Choroid plexus epithelial cell (primary cell): ENCODE measurements at places on chromosomes 4 and X.

DNA sequence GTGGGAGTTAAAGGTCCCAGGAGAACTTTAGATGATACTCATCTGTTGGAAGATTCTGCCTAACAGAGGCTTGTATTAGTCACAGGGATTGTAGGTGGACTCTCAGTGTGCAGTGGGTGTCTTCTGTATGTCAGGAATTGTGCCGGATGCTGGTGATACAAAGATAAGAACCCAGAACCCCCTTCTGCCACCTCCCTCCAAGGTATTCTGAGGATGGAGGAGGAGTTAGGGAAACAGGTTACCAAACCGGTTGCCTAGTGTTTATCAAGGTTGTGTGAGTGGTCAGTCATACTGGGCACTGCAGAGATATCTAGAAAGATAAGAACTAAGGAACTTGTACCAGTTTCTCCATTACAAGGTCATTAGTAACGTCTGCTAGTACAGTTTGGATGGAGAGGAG is 61.6 kb downstream of the PTTG2 start:
- DNase-seq = no peak

GRCh38 chrX:43998374-43998773 is 25.2 kb upstream of the NDP start:
- DNase-seq = no peak

- DNase-seq = peak; percentile 85
These were observed 122.3 kb upstream of the TBL1X start for GRCh38 chrX:9342561-9343051.

- DNase-seq = peak; percentile 51
These were observed 13.7 kb downstream of the BCORL1 start for GRCh38 chrX:129996120-129996519.

DNA sequence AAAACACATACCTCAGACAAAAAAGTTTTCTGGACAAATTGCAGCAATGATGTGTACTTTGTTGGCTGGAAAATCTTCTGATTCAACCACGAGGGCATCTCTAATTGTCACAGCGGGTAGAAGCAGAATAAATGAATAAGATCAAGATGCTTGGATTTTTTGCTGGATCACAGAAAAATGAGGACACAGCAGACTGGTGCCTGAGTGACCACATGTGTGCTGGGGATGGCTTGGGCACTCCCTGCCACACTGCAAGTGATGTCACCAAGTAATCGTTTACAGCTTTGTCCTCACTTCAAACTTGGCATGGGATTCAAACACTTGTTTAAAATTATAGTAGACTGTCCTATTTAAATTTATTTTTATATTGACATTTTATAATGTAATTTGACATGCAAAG is 557.0 kb downstream of the SPRY1 start:
- DNase-seq = no peak

DNA sequence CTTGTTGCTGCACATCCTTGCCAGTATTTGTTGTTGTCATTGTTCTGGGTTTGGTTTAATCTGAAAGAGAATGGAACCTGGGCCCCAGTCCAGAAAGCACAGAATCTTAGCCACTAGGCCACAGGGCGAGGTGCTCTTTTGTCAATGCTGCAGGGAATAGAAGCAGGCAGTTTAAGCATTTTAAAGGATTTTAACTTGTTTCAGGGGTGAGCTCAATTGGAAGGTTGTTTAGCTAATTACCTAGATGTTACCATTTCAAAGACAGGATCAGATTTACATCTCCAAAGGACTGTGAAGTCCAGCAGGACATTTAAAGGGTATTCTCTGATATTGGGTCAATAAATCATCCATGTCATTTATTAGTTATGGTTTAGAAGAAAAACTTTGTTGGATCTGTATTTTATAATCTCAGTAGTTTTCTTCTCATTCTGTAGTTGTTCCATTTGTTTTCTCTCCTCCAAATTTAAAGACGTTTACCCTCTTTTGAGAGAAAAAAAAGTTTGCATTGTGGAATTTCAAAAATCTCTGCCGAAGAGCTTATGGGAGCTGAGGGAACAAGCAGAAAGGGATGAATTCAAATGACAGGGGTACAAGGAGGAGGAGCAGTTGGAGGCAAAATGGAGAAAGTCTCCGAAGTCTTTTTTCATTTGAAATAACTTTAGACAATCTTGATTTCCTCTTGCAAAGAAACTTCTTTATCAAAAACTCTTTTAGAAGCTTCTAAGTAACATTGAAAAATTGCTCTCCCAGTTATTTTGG is 57.5 kb upstream of the FAM47C start:
- DNase-seq = no peak

GRCh38 chr4:120672558-120673147 is 249.9 kb downstream of the PRDM5 start:
- no peak for DNase-seq

DNA sequence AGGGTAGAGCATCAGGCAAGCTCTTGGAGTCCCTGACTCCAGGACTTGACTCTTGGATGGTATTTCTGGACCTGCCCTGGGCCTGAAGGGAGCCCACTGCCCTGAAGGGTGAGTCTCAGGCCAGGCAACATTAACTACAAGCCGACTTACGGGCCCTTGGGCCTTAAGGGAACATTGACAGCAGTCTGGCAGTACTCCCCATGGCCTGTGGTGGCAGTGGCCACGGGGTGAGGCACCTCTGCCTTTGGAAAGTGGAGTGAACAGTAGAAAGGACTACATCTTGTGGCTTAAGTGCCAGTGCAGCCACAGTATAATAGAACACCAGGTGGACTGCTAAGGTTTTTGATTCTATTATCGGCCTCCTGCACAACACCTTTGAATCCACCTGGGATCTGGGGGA is 36.3 kb downstream of the SH3BGRL start:
- DNase-seq = no peak

- DNase-seq = no peak
These were observed 191.6 kb downstream of the UBE2NL start for GRCh38 chrX:144075432-144075831.

- no peak for DNase-seq
These were observed 49.7 kb upstream of the NPNT start for GRCh38 chr4:105845559-105845958.

DNA sequence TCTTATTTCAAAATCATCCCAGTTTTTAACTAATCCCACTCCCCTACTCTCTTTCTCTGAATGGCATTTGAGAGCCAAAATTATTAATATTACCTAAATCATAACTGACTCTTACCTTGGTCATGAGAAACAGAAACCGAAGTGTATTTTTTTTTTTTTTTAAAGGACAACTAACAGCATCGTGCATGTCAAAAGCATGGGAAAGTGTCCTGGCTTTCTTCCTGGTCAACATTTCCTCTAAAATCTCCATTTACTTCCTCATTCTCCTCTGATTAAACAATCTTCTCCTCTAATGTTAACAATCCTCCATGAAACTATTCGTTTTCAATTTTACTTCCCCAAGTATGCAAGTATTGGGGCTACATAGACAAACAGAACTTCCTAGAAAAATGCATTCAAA is 2.1 kb upstream of the STS start:
- no peak for DNase-seq

DNA sequence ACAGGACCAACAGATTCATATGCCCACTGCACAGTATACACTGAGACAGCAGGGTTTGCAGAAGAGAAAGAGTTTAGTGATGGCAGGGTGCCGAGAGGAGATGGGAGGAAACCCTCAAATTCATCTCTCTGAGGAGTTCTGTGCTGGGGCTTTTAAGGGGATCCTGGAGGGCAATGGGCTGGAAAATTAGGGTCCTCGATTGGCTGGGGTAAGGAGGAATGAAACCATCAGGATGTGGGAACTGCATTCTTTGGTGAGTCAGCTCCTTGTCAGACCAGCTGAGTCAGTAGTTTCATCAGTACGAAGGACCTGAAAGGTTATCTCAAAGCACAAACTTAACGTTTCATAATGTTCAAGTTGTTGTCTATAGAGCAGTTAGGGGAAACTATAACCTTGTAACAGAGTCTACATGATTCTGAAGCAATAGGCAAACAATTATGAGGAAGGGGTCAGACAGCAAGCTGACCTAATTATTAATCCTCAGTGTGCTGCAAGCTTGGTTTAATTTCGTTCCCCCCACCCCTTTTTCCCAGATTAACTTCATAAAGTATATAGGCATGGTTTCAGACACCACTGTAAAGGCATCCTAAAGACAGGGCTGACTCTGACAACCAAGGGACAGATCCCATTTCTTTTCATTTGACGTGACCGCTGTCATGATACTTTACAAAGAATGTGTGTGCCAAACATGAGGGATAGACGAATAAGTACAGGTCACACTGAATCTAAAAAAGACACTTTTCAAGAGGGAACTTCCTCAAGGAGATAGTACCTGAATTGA is 1.5 kb upstream of the MSMO1 start:
- DNase-seq = peak; percentile 89

GRCh38 chr4:106149026-106149425 is 167.0 kb downstream of the TBCK start:
- DNase-seq = peak; percentile 3
